ENCODE measurements at places on chromosomes 4 and X.

GRCh38 chr4:186932631-186933187 lies 209.1 kb upstream of the FAT1 start:
- DNase-seq = no peak

GRCh38 chr4:128558896-128559679 lies 250.4 kb upstream of the JADE1 start:
- no peak for DNase-seq

DNA sequence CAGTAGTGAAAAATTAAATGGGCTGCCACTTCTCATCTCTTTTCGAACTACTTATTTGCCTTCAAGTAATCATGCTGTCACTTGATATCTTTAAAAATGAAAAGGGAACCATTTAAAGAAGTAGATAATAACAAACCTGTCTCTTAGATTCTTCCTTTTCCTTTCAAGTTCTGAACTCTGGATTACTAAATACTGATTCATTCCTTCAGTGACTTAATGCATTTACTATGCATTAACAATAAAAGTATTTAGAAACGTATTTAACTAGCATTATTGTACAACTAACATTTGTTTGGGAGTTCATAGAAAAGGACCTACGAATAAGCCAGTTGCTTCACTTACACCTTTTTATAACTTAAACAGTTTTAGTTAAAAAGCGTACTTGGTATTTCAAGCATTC lies 61.1 kb upstream of the RAB33B start:
- no peak for DNase-seq

GRCh38 chr4:73451404-73451803 lies 15.4 kb downstream of the AFP start:
- DNase-seq = no peak

GRCh38 chr4:173019664-173020063 lies 148.9 kb upstream of the GALNT7 start:
- DNase-seq = no peak

DNA sequence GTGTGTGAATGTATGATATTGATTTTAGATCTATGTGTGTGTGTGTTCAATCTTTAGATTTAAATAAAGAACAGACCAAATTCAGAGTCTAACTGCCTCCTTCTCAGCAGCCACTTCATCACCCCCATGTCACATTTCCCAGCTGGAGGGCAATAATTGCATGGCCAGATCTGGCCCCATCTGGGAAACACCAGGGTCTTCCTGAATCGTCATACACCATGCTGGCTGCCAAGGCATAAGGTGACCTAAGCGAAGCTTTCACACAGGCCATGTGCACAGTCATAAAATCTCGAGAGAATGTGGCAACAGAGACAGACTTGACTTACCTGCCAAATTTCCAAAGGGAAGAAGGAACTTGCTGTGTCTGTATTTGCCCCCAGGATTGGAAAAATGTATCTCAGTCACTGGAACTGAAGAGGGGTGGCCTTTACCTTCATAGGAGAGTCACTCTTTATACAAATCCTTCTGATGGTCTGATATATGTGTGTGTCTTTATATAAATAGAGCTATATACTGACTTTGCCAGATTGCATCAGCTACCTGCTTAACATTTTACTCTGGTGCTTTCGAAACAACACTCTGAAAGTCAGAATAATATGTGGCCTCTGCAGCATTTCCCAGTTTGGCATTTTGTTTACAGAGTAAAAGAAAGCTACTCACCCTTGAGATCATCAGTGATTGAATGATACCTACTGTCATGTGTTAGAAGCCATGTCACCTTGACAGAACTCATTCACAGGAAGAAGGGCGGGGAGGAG lies at the start of gene PLAC1:
Gene PLAC1, minus strand, starts transcription at position 470 of the 758 bp plus-strand sequence. CDS start 91,789 bp downstream, outside the sequence.
- no peak for DNase-seq

GRCh38 chr4:113375964-113376666 lies 326.7 kb downstream of the ANK2 start:
- DNase-seq = no peak

GRCh38 chr4:61462451-61463326 lies 262.6 kb downstream of the ADGRL3 start:
- no peak for DNase-seq

DNA sequence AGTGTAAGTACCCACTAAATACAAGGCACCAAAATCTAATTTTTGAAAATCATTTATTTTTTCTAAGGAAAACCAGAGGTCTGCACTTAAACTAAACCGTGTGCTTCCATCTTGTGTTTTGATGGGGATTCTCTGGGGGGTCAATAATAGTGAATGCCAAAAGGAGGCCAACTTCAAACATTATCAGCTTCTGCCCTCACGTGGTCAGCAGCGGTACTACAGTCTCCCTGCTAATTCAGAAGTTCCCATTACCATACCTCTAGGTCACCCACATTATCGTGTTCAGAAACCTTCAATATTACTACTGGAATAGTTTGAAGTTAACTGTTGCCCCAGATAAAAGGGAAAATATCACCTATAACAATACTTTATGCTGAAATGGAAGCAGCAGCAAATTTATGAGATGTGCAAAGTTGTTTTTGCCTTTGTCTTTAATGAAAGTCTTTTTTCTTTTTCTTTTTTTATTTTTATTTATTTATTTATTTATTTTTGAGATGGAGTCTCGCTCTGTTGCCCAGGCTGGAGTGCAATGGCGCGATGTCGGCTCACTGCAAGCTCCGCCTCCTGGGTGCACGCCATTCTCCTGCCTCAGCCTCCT lies 17.3 kb downstream of the CTPS2 start:
- peak; percentile 57 for DNase-seq

DNA sequence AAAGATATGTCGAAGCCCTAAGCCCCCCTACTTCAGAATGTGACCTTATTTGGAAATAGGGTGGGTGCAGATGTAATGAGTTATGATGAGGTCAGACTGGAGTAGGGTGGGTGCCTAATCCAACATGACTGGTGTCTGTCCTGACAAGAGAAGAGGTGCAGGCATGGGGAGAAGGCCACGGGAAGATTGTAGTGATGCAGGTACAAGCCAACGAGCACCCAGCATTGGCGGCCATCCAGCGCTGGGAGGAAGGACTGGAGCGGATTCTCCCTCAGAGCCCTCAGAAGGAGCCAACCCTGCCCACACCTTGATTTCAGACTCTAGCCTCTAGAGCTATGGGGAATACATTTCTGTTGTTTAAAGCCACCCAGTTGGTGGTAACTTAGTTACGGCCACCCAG lies 237.2 kb downstream of the EVC2 start:
- DNase-seq = no peak

DNA sequence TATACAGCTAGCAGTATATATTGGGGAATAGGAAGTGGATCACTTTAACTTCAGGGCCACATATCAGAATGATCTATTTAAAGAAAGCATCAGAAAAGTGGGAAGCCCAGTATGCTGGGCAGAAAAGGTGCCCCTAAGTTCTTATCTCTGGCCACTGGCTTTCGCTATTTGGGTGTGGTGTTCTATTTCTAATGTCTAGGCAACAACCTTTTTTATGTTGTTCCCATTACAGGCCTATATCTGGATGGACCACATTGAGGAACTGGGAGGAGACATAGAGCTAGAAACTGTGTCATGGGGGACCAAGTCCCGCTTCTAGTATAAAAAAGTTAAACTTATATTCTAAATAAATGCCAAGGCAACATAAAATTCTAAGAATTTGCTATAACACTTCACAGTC lies 935.6 kb downstream of the PDHA2 start:
- DNase-seq = no peak

GRCh38 chr4:8817096-8817812 lies 54.4 kb downstream of the HMX1 start:
- no peak for DNase-seq

DNA sequence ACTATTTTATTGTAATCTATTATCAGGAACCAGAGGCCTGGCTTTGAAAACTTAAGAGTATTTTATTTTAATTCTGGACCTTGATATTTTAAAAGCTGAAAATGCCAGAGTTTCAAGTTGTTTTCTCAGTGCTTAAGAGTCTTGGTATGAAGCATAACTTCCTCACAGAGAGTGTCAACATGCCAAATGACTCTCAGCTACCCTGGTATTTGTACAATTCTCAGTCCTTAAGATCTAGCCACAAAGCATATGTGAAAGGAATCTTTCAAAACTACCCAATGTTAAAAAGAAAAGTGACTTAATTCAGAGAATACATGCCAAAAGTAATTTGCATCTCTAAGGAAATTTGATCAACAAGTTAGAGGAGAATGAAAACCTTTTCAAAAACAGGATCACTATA lies 171.9 kb downstream of the DKK2 start:
- DNase-seq = no peak

DNA sequence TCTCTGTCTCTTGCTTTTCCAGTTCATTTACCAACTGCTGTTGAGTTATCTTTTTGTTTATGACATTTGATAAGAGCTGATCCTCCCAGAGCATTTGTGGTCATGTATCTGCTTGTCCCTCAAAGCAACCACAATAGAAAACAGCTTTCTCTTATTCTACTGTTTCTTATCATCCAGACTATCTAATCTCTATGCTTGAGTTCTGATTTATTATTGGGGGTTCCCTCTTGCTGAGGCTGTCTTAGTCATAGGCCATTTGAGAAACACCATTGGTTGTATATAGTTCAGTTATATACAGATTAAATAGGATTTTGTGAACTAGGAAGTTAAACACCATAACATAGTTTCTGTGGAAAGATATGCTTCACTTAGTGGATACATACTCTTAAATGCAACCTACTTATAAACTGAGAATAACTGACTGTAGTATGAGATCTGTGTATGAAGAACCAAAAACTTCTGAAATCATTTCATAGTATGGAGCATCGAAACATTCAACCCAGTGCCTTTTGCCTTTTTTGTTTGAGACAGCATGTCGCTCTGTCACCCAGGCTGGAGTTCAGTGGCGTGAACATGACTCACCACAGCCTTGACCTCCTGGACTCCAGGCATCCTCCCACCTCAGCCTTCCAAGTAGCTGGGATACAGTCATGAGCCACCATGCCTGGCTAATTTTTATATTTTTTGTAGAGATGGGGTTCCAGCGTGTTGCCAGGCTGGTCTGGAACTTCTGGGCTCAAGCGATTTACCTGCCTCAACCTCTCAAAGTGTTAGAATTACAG lies 75.8 kb downstream of the STIM2 start:
- DNase-seq = no peak

GRCh38 chr4:165106518-165106917 lies 6.1 kb downstream of the TMEM192 start:
- DNase-seq = no peak

- DNase-seq = no peak
Observed at GRCh38 chrX:122094611-122095010, 1047.2 kb downstream of the GLUD2 start.

DNA sequence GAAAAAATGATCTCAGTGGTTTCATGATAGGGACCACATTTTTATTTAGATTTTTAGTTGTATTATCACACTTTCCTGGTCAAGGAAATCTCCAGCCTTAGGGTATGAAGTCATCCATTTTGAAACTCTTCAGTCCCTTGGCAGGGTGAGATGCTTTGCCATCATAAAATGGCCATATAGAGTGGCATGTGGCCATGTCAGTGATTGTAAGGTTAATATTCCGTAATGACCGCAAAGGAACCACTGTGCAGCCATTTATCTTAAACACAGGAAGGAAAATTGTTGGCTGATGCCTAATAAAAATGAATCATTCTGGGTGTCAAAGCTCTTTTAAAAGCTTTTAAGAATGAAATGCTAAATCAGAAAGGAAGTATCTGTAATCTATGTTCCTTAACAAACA lies 35.6 kb downstream of the COMMD8 start:
- no peak for DNase-seq

DNA sequence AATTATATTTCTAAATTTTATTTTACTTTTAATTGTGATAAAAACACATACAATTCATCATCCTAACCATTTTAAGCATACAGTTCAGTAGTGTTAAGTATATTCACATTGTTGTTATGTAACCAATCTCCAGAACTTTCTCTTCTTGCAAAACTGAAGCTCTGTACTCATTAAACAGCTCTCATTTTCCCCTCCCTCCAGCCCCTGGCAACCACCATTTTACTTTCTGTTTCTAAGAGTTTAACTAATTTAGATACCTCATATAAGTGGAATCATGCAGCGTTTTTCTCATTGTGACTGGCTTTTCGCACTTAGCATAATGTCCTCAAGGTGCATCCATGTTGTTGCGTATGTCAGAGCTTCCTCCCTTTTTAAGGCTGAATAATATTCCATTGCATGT lies 46.7 kb upstream of the NDP start:
- no peak for DNase-seq

DNA sequence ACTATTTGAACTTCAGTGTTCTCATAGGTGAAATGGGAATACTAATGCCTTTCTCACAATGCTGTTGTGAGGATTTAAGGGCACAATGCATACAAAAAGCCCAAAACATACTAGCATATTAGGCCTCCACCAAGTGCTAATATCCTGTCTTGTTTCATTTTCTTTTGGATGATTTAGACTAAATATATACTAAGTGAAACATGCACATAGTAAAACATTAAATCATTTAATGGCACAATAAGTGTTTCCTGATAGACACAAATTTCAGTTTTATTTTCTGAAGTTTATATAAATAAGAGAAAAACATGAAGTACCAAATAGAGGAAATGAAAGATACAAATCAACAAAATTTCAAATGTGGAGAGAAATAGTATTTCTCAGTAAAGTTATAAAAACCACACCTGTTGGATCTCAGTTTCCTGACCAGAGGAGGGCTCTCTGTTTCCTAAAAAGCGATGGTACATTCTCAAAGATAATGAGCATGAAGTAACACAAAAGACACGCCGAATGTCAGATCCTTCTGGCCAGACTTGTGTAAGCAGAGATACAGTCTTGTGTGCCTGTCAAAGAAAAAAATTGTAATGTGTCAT lies 25.1 kb downstream of the DDX60 start:
- no peak for DNase-seq

DNA sequence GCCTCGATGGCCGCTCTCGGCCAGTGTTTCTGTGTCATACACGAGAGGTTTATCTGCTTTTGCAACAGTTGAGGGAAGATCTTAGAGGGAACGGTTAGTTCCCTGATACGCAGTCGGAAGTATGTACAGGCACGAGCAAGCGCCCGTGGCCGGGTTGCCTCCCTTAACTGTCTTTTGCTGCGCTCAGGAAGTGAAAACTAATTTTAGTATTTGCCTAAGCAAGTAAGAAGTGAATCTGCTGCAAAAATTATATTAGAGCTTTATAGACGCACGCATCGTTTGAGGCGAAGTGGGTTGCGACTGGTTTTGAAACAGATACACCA lies 695 bp downstream of the MTM1 start:
- DNase-seq = no peak

DNA sequence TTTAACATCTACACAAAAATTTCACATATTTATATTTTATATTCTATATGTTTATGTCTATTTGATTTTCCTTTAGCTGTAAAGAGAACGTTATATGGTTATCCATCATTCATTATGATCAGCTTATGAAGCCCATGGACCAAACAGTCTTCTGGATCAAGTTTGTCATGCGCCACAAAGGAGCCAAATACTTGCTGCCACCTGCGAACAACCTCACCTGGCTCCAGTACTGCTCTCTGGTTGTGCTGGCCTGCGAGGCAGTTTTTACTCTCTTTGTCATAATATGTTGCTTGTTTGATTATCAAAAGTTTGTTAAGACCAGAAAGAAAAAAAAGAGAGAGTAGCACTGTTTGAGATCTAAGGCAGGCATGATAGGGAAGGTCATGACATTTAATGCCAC lies 38.2 kb downstream of the UGT2B7 start:
- no peak for DNase-seq

Measured in stimulated activated CD4-positive, alpha-beta T cell treated with anti-CD3 and anti-CD28 coated beads, Interleukin-2, amount 100 ng/mL, for 48 hours (primary cell).